ENCODE measurements at places on chromosomes 5 and 9.
A peak's percentile ranks its signal among the peaks of the same experiment; 100 is the strongest.

GRCh38 chr9:76247426-76247825 lies 146.8 kb downstream of the RFK start:
- no peak for DNase-seq

DNA sequence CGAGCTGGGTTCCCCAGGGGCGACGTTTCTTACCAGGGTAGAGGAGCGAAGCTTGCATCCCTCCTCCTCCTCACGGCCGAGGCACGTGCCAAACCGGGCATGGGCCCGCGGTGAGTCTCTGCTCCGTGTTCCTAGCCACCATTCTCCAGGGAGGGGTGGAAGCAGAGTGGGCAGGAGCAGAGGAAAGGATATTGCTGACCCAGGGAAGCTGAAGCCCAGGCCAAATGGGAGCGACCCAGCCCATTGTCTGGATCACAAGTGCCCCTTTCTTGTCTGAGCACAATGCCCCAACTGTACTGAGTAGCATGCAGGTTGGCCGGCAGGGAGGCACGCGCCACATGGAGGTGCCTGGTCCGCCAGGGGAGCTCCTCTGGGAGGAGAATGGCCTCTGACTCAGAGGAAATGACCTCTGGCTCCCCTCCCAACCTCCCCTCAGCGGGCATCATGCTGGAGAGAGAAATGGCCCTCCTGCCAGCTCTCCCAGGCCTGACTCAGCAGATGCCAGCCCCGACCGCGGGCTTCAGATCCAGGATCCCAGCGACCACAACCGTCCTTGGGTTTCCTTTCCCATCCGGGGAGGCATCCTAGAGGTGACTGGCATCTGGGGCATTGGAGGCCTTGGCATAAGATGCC lies 1.1 kb downstream of the PRR7 start:
- DNase-seq, result no peak

- DNase-seq, result no peak
Observed at GRCh38 chr5:88881571-88881971, 1.4 kb downstream of the MEF2C start.

- DNase-seq, result no peak
Observed at GRCh38 chr5:40431734-40432133, 248.0 kb upstream of the PTGER4 start.

DNA sequence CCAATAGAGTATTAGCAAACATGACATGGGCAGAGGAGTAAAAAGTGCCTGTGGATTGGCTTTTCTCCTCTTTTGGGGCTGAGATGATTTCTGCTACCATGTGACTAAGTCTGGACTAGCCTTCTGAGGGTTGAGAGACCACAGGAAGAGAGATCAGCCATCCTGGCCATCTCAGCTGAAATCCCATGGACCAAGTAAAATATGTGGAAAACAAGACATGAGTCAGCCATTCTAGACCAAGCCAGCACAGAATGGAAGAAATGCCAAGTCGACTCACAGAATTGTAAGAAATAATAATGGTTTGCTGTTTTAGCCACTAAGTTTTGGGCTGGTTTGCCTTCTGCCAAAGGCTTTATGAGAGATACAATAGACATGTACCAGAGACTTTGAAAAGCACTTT lies 377.8 kb downstream of the CHSY3 start:
- no peak for DNase-seq

DNA sequence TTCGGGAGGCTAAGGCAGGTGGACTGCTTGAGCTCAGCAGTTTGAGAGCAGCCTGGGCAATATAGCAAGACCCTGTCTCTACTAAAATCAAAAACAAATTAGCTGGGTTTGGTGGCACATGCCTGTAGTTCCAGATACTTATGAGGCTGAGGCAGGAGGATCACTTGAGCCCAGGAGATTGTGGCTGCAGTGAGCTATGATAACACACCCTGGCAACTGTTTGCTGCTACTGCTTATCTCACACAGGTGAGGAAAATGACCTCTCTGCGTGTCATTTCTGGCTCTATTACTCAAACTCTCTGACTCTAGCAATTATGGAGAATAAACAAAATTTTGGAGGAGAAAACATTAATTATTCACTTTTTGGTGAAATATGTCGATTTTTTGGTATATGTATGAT lies 45.3 kb upstream of the TMC1 start:
- no peak for DNase-seq

- DNase-seq, result no peak
Observed at GRCh38 chr5:181058321-181058720, 18.3 kb downstream of the BTNL9 start.

DNA sequence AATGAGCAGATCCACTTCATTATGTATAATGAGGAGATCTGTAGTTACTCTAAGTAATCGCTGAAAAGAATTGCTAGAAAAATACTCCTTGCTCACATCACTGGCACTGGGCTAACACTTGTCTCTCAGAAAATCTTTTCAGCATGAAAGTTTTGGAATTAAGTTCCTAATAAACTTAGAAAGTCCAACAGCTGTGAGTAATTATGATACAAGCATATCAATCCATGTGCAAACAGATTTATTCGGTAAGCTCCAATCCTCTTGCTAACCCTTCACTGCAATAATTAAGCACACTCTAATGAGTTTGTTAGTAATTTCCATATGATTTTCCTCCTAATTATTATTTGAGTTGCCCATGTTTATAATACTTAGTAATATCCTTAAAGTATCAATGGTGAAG lies 652.6 kb upstream of the WWC1 start:
- no peak for DNase-seq

DNA sequence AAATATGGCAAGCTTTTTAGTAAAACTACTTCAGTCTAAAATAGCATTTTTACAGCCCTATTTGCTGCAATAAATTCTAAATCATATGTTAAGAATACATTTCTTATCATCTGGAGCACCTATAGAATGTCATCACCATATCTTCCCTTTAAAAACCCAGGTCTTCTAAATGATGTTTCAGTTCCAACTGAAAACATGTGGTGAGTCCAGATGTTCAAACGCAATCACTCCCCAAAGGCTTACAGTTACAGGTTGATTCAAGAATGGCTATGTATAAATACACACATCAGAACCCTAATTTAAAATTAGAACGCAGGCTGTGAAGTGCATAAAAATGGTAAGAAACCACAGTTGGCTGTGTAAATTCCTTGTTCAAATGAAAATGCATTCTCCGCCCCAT lies 796.3 kb downstream of the MAT2B start:
- no peak for DNase-seq

- DNase-seq, result no peak
Observed at GRCh38 chr9:98879094-98879962, 64.4 kb upstream of the COL15A1 start.

DNA sequence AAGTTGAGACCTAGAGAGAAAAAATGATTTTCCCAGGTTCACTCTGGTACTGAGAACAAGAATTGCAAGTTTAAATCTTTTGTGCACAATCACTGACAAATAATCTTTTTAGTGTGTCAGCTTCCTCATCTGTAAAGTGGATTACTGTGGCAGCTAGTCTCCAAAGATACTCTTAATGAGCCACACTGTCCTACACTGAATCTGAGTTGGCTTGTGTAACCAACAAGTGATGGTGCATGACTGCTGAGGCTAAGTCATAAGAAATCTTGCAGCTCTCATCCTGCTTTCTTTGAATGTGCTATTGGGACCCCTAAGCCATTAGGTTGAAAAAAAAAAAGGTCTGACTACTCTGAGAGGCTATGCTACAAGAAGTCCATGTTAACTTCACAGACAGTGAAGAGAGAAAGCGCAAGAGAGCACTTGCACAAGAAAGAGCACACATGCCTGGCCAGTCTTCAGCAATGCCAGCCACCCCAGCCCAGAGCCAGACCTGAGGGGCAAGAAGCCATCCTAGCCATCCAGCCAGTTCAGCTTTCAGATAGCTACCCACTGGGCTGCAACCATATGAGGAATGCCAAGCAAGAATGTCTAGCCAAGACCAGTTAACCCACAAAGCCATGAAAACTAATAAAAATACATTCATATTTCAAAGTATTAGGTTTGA lies 419.4 kb downstream of the RAB3C start:
- DNase-seq, result no peak

- DNase-seq, result peak; percentile 54
Observed at GRCh38 chr5:61332851-61333320, 828 bp downstream of the ZSWIM6 start.

- no peak for DNase-seq
Observed at GRCh38 chr5:96253140-96253539, 179.9 kb downstream of the PCSK1 start.

GRCh38 chr9:130493476-130493875 lies 48.7 kb downstream of the ASS1 start:
- no peak for DNase-seq

- no peak for DNase-seq
Observed at GRCh38 chr9:129929496-129930125, 94.4 kb downstream of the USP20 start.

DNA sequence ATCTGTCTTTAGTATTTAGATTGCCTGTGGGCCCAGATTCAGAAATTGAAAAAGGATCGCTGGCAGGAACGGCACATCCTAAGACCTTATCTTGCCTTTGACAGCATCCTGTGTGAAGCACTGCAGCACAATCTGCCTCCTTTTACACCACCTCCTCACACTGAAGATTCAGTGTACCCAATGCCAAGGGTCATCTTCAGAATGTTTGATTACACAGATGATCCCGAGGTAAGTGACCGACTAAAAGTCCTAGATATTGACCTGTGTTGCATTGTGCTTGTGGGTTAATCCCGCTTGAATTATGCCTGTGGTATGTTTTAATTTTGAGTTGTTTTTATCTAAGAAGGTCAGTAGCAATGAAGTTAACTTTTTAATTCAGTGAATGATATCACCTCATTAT lies 14.4 kb downstream of the NCBP1 start:
- no peak for DNase-seq

GRCh38 chr5:72949481-72949880 lies 6.4 kb upstream of the FCHO2 start:
- no peak for DNase-seq

DNA sequence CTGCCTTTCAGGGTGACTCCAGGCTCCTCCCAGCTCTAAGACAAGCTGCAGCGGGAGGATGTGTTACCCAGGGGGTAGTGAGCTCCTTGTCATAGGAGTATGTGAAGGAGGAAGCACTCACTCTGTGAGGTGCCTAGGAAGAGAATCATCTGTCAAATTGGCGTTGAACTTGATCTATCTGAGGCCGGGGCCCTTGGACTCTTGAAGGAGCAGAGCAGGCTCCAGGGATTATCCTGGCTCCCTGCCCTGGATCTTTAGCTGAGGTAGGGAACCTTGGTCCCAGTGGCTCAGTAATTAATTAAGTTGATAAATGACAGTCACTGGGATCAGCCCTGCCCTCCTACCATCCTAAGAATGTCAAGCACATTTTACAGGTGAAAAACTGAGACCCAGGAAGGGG lies 15.5 kb downstream of the ADGRD2 start:
- no peak for DNase-seq

- no peak for DNase-seq
Observed at GRCh38 chr5:39104221-39104620, 30.0 kb upstream of the RICTOR start.

GRCh38 chr9:76921165-76921564 lies 15.3 kb upstream of the PRUNE2 start:
- DNase-seq, result no peak

- DNase-seq, result no peak
Observed at GRCh38 chr5:139740138-139740991, 55.2 kb upstream of the PSD2 start.

DNA sequence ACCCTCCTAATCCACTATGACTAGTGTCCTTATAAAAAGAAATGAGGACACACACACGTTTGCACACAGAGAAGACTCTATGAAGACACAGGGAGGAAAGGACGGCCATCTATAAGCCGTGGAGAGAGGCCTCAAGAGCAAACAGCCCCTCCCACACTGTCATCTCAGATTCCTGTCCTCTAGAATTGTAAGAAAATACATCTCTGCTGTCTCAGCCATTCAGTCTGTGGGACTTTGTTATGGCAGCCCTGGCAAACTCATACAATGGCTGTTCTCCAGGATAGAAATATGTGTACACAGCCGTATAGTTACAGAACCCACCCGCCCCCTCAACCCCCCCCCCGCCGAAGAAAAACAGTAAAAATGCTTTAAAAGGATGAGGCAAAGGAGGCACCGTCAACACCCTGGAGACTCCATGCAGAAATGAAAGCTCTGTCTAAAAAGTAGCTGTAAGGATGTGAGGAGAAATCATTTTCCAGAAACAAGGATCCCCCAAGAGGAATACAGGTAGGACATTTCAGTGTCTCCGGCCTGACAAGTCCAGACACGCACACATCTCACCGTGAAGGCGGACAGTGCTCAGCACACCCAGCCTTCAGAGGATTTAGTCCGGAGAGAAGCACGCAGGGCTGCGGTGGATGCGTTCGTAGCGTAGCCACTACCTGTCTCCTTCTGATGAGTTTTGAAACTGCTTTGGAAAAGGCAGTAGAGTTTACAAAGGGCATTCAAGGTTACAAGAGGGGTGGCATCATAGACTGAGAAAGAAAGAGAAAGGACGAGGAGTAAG lies 110.8 kb upstream of the ERCC6L2 start:
- no peak for DNase-seq

GRCh38 chr5:151274666-151275065 lies 21.7 kb downstream of the GM2A start:
- no peak for DNase-seq

GRCh38 chr9:135100241-135100681 lies 12.8 kb downstream of the OLFM1 start:
- DNase-seq, result no peak

DNA sequence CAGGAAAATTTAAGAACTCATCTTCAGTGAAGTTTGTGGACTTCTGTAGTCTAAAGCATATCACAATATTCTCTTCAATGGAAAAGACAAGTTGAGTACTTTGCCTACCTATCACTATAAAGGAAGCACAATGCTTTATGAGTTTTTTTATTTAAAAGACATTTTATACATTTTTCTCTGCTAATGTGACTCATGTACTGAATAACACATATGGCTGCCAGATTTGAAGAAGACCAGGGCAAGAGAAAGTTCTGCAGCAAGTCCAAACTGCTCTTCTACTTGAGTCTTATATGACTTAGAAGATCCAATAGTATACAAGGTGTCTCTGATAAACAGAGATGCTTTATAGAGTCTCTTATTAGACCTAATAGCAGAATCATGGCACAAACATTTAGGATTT lies 978.4 kb downstream of the TLE4 start:
- no peak for DNase-seq

- DNase-seq, result no peak
Observed at GRCh38 chr5:68720884-68721610, 372.8 kb upstream of the SLC30A5 start.

DNA sequence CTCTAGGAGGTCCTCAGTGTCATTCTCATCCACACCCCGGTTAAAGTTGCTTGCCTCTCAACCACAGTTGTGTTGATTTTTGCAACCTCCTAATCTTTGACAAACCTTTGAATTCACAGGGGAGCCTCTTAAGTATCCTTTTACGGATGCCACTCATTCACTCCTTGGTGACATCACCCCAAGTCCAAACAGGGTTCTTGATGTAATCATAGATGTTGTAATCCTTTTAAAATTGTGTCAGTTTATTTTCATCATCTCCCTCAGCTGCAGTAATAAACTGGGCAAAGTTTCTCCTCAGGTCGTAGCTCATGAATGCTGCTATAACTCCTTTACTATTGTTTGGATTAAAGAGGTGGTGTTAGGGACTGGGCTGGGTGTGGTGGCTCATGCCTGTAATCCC lies 637.2 kb upstream of the NUDT12 start:
- DNase-seq, result no peak

All from CD4-positive, alpha-beta T cell treated with Interleukin-1 beta for 1 hour (primary cell).